ENCODE measurements at places on chromosomes 11 and 22.

GRCh38 chr22:41526830-41527799 is 17.2 kb downstream of the POLR3H start:
- DNase-seq = peak; percentile 86

GRCh38 chr11:12206529-12206928 is 96.1 kb downstream of the MICAL2 start:
- DNase-seq = no peak

GRCh38 chr11:24886880-24887619 is 390.2 kb downstream of the LUZP2 start:
- no peak for DNase-seq

DNA sequence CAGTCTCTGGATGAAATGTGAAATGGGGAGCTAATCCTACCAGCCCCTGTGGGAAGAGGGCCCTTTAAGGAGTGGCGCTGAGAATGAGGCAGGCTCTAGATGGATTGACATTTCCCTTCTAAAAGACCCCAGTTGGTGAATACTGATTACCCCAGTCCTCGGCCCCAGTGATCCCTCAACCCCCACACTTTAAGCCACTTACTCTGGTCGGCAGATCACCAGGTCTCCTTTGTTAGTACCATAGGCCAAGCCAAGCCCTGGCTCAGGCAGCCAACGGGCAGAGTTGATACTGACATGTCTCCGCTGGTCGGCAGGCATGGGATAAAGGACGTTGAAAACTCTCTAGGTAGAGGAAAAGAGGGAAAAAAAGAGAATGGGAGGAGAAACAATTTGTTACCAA is 26.1 kb upstream of the CHRM4 start:
- no peak for DNase-seq

- DNase-seq = no peak
Observed at GRCh38 chr11:9719566-9720289, 55.9 kb downstream of the SWAP70 start.

DNA sequence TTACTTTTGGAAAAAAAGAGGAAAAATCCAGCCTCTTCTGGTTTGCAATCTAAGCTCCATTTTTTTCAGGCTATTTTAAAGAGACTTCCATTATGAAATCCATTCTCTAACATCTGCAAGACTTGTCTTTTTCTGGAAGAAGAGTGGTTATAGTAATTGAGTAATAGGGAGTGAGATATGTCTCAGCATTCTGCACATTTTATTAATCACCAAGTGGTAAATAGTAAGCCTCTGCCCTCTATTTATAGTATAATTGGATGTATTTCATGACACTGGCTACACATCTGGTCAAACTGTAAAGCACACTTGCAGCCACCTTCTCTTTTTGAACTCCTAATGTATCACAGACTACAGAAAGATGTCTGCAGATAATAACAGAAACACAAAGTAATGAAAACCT is 391.1 kb downstream of the ETS1 start:
- DNase-seq = no peak

DNA sequence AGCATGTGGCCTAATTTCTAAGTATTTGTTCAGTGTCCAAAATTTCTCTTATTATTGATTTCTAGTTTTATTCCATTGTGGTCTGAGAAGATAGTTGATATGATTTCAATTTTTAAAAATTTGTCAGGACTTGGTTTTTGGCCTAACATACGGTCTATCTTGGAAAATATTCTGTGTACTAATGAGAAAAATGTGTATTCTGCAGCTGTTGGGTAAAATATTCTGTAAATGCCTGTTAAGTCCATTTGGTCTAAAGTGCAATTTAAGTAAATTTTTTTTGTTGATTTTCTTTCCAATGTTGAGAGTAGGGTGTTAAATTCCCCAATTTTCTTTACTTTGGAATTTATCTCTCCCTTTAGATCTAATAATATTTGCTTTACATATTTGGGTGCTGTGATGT is 78.3 kb downstream of the TECTA start:
- DNase-seq = no peak

DNA sequence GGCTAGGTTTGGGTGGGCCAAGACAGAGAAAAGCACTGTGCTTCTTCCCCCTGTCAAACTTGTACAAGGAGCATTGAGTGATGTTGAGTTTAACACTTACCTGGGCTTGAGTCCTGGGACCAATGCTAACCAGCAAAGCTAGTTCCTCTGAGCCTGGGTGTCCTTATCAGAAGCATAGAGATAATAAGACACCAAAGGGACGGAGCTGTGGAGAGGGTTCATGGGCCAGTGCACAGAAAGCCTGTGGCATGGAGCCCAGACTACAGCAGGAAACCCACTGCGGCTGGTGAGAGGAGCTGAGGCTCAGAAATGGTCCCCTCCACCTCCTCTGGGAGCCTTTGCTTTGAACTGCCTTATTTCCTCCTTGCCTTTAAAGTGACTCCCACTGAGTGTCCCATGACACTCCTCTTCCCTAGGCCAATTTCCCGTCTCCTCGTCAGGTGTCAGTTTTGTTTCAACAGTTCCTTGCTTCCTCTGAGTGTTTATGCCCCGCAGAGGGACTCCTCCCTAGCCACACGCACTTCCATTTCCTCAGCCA is 9.4 kb downstream of the SLCO2B1 start:
- no peak for DNase-seq

DNA sequence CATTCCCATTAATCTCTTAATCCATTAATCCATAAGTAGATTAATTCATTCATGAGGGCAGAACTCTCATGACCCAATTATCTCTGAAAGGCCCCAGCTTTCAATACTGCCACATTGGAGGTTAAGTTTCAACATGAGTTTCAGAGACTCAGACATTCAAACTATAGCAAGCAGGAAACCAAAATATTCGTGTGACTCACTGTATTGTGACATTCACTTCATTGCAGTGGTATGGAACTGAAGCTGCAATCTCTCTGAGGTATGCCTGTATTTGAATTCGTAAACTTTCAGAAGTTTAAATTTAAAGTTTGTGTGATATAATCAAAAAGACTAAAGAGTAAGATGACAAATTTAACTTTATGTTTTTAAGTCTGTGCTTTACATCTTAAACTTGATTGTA is 2.9 kb upstream of the OR52J3 start:
- DNase-seq = no peak

GRCh38 chr11:113417428-113417827 is 29.8 kb downstream of the ANKK1 start:
- no peak for DNase-seq

DNA sequence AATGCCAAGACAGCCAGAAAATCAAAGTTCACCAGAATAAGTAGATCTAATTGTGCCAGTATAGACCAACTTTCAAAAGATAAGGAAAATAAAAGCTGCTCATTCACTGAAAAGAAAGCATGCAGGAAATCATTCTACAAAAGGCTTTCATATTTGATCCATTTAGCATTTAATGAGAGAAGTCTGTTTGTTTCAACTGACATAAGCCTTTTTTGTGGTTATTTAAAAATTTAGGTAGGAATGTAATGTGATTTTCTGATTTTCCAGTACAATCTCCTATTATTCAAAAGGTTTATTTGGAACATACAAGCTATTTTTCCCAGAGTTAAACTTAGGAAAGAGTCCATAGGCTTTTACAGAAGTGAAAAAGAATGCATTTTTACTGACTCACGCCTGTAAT is 92.7 kb downstream of the SBF2 start:
- no peak for DNase-seq

DNA sequence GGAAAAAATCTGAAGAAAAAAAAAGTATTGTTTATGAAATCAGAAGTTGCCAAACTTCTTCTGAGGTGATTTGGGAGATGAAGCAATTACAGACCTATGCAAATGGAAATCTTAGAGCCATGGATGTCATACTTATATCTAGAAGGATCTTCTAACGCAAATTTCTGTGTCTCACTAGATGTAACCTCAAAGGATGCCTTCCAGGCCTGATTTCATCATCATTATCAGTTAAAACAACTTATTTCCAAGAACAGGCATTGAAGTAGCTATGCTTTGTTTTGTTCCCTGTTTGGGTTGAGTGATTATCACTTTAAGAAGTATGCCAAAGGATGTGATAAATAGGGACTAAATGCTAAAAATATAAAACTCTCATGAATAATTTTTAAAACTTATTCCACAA is 43.9 kb upstream of the ANGPTL5 start:
- no peak for DNase-seq

DNA sequence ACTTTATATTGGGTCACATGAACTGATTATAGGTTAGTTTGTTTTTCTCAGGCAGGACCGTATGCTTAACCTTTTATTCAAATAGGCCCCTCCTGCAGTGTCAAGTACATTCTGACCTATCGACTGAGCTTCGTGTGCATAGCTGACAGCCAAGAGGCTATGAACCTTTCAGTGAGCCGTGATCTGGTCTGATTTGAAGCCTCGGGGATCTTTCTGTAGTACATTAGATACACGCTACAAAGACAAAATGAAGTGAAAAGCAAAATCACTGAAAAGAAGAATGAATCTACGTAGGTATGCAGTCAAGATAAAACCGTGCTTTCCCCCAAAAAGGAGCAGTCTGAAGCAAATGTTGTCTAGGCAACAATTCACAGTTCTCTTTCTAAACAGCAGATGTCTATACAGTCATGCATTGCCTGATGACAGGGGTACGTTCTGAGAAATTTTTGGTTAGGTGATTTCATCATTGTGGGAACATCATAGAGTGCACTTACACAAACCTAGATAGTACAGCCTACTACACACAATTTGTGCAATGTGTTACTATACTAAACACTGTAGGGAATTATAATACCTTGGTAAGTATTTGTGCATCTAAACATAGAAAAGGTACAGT is 18.1 kb downstream of the JHY start:
- no peak for DNase-seq

Measured in germinal center (tissue), 1 donor.